ENCODE measurements at places on chromosomes 7 and 10.

DNA sequence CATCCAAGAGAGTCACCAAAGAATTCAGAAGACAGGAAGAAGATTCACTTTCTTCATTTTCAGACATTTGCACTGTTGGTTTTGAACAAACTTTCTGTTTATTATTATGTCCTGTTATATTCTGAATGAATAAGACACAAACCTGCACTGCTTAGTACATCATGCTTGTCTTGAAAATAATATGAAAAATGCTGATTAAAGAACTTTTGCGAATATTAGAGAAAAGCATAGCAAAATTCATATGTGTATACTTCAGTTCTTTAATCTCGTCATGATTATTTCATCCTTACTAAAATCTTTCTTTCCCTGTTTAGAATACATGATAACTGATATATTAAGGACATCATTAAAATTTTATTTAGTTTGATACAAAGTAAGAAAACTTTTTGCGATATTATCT is 504.1 kb downstream of the POM121L12 start:
- no peak for DNase-seq

DNA sequence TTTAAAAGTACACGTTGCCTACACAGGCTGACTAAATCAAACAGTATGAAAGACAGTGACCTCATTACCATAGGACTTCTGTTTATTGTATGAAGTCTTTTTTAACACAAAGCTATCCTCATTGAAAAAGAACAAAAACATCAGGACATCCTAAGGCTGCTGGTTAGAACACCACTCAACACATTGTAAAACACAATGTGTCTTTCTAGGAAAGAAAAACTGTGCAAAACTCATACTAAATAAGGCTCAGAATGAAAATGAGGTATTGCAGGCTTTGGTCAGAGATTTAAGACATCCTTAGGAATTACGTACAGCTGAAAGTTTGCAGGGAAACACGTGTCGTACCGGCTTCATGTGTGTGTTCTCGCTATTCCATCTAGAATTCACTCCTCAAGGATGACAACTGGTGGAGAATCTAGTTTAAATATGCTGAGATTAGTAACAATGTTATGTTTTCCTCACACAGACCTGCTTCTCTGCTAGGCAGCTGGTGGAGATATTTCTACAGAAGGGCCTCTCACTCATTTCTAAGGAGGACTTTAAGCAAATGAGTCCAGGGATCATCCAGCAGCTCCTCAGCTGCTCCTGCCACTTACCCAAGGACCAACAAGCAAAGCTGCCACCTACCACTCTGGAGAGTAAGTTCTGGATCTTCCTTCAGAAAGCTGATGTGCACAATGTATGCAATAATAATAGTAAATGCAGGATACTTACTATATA is 29.3 kb downstream of the SLC39A12 start:
- DNase-seq: no peak

GRCh38 chr10:80187465-80188409 is 17.6 kb downstream of the ANXA11 start:
- peak; percentile 54 for DNase-seq

GRCh38 chr10:3281941-3282673 is 109.5 kb upstream of the PITRM1 start:
- DNase-seq: no peak

DNA sequence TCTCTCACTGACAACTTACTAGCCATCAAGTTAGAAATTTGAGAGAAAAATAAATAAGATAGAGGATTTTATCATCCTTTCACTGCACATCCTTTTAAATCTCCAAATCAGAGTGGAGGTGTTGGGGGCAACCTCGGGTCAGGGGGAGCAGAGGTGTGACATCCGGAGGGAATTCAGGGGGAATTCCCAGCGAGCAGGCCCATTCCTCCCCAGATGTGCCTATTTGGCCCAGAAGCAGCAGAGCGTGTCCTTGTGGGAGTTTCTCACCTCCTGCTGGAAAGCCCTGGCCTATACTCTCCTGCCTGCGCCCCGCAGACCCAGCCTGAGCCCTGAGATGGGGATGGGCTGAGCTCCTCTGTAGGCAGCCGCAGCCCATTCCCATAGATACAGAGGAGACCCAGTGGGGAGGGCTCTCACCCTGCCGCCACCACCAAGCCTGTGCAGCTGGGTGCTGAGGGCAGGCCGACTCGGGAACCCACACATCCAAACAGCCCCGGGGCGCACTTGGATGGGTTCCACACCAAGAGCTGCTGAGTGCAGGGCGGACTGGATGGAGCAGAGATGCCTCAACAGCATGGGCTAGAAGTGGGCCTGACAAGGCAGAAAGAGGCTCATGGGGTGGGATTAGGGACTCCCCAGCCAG is 124.5 kb downstream of the CXCL12 start:
- no peak for DNase-seq

- DNase-seq: no peak
These were observed 47.8 kb downstream of the SHH start for GRCh38 chr7:155764438-155764793.

DNA sequence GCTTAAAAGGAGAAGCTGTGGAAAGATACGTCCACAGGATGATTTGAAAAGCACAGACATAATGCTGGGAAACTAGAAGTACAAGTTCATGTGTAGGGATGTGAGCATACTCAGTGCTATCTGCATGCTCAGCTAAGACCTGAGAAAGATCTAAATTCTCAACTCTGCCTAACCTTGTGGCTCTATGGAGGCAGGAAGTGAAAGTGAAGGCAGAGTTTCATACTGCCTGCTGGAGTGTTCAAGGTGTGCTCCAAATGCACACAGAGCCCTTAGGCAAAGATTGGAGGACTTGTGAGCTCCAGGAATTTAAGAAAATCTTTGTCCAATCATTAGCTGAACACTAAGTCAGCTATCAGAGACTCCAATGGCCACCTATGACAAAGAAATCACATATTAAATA is 190.9 kb downstream of the RNLS start:
- DNase-seq: no peak

DNA sequence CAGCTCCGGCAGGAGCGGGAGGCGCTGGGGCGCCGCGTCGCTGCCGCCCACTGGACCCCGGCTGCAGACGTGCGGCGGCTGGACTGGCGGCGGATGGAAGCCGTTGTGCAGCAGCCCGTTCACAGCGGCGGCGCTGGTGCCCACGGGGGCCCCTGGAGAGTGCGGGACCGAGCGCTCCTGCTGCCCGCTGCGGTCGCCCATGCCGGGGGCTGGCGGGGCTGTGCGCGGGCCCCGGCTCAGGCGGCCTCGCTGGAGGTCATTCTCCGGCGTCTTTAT is 413 bp downstream of the PANK1 start:
- DNase-seq: no peak

- DNase-seq: no peak
These were observed 60.7 kb downstream of the OTUD1 start for GRCh38 chr10:23499372-23500132.

DNA sequence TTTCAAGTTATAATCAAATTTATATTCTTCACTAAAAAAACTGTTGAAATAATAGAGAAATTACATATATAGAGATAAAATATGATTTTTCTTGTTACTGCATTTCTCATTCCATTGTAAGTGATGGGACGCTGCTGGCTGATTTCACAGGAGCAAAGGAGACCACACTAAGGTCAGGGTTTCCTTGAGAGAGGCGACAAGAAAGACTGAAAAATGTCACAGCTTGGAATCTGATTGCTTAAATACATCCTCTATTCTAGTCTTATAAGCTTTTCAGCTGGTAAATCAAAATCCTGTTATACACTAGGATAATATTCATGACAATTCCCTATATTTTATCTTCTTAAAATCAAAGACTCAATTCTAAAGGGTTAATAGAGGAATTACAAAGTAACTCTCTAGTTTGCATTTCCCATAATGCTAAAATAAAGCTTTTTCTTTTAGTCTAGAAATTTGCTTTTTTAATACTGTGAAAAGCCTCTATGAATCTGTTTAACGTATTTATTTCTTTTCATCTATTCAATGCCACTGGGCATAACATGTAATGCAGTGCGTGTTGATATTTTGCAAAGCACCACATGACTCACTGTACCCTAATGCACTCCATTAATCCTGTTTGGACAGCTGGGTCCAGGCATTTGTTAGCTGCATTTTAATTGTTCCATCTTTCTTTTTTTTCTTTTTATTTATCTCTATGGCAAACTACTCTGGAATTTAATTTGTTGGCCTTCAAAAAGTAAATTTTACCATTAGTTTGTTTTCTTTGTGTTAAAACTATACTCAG is 81.7 kb downstream of the RNF32 start:
- no peak for DNase-seq

DNA sequence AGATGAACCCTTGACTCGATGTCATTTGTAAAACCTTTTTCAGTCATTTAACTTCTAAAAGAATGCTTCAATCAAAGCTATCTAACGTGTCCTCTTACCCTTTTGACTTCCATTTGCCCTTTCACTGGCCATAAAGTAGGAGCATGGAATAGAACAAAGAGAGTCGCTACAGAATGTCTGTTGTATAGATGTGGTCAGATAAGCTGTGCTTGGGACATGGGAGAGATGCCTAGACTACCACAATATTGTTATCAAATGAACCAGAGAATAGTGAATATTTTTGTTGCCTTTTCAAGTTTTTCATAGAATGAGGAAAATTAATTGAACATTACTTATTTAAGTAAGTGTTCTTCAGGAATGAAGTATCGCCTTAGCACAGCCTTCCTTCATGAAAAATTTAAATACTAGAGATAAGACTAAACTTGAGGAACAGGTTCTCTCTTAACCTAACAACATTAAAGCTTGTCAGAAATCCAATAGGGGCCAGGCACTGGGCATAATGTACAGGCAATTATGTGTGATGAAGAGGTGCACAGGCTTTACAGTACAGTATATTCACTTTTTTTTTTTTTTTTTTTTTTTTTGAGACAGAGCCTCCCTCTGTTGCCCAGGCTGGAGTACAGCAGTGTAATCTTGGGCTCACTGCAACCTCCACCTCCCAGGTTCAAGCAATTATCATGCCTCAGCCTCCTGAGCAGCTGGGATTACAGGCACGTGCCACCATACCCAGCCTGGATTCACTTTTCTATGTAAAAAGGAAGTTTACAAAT is 7.5 kb upstream of the KMT2E start:
- DNase-seq: no peak

DNA sequence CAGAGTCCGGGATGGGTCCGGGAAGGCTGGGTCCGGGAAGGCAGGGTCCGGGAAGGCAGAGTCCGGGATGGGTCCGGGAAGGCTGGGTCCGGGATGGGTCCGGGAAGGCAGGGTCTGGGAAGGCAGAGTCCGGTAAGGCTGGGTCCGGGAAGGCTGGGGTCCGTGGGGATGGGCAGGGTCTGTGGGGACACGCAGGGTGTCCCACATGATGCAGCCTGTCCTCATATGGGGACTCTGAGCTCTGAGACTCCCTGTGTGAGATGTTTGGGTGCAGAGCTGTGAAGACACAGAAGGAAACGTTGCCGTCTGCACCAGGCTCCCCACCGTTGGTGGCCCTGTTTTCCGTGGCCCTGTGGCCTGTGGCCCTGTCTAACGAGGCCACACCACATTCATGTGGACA is 45.7 kb upstream of the ADGRA1 start:
- no peak for DNase-seq

GRCh38 chr10:27612551-27613035 is 108.5 kb downstream of the RAB18 start:
- no peak for DNase-seq

GRCh38 chr10:24603333-24603732 is 120.4 kb downstream of the ARHGAP21 start:
- no peak for DNase-seq

DNA sequence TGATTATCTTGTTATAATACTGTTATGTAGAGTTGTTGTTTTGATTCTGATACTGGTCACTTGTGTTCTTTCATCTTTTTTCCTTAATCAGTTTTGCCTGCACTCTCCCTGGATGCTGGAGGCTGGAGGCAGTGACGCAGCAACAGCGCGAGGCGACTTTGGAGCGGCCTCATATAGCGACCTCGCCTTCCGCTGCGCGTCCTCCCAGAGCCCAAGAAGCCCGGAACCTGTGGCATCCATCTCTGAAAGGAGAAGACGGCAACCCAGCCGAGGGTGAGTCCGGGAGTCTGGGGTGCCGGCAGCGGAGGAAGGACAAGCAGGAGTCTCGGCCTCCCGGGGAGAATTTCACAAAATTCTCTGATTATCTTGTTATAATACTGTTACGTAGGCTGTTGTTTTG is 161.2 kb downstream of the ZNF33B start:
- no peak for DNase-seq

- DNase-seq: no peak
These were observed 6.5 kb upstream of the CRHR2 start for GRCh38 chr7:30688718-30689221.

Data from activated CD8-positive, alpha-beta memory T cell treated with anti-CD3 and anti-CD28 coated beads for 1 hour (primary cell).